SK-N-SH (cell line): ENCODE measurements at places on chromosomes 7 and 10.

DNA sequence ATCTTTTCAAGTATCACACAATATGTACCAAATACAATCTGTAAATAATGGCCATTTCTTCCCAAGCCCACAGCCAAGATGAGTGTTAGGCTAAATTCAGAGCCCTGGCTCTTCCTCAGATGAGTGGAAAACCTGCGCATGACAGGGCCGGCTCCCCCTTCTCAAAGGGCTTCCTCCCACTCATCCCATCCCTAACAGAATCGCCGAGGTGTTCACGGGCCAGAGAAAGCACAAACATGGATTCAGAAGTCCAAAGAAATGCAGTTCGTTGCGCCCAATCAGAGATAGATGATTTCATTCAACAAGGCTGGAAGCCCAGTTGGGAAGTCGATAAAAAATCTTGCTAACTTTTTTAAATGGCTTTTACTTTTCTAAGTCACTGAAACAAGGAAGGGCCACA lies 121.8 kb downstream of the UBE2H start:
- DNase-seq, result no peak

- no peak for DNase-seq
Measured at GRCh38 chr10:103282961-103283360, 6.0 kb downstream of the INA start.

DNA sequence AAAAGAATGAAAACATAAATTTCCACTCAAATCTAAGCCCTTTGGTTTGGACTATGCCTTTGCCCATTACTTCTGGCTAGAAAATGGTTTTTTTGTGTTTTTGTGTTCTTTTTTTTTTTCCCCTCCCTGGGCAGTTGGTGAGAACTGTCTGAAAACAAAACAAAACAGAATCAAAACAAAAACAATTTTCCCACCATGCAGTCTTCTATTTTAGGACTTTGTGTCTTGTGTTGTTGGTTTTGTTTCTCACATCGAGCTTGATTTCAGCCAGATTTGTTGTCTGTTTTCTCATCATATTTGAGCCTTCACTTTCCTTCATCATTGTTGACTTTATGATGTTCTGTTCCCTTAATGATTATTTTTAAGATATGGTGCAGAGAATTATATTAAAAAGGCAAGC lies 206.3 kb downstream of the MACC1 start:
- DNase-seq, result no peak

DNA sequence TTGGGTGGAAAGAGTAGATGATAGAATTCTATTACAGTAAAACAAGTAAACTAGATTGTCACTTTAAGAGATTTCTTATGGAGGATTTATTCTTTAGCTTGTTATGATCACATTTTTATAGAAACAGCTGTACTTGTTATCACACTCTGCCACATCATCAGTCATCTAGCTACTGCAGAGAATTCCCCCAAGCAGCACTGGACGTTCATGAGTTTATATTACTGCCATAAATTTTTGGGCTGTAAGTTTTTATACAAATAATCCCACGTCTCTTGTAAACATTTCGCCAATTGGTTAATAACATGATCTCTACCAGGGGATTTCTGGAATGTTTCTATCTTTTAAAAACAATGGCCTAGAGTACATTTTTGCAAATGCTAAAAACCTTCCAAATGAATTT lies 238.8 kb downstream of the POLR1F start:
- DNase-seq, result no peak

DNA sequence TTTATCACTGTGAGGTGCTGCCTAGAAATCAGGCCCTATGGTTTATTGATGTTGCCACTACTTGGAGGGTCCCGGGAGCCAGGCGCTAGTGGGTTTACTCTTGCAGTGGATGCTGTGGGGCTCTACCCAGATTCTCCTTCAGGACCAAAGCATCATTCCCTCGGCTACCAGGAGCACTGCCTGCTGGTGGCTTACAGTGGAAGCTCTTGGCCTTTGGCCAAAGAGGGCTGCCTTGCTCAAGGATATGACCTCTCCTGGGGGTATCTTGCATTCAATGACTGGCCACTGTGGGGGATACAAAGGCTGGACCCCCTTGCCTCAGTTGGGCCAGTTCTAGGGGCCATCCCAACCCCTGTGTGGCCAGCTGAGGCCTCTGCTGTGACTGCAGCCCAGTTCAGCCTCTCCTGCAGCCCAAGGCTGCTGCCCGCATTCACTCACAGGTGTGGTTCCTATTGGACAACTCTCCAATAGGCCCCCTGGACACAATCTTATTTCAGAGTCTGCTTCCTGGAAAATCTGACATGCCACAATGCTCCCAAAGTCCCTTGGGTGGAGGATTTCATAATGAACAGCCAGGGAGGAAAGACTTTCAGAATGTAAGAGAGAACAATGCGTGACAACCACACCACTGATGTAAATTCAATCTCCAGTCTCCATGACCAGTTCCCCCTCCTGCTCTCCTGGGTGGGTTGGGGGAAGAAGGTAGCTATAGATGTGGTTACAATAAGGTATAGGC lies 196.3 kb downstream of the SNX10 start:
- DNase-seq, result no peak

GRCh38 chr10:110356628-110357245 lies 52.0 kb upstream of the SMNDC1 start:
- no peak for DNase-seq

GRCh38 chr7:41045556-41046123 lies 657.2 kb downstream of the INHBA start:
- DNase-seq, result no peak

- no peak for DNase-seq
Measured at GRCh38 chr7:42930889-42931288, 1.1 kb downstream of the PSMA2 start.

GRCh38 chr7:27188386-27189294 lies 3.6 kb upstream of the HOXA11 start:
- DNase-seq, result no peak

- DNase-seq, result no peak
Measured at GRCh38 chr10:30488316-30488715, 54.3 kb downstream of the MAP3K8 start.

DNA sequence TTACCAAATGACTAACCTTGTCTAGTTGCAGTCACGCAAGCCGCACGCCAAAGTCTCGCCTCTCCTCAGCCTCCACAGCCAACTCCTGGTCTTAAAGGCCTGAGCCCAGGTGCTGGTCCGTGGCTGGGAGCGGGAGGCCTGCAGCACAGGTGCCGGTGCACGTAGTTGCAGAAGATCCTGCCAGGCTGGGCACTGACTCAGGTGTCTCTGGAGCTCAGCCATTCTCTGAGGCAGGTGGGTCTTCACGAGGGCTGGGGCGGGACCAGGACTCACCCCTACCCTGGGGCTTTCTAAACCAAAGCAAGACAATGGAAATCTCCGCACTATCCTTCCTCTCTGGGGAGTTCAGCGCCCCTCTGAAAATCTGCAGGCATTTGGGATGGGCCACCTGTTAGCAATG lies 216.4 kb downstream of the MLLT10 start:
- DNase-seq, result no peak

- peak; percentile 84 for DNase-seq
Measured at GRCh38 chr10:68406111-68406814, 814 bp downstream of the RUFY2 start.

DNA sequence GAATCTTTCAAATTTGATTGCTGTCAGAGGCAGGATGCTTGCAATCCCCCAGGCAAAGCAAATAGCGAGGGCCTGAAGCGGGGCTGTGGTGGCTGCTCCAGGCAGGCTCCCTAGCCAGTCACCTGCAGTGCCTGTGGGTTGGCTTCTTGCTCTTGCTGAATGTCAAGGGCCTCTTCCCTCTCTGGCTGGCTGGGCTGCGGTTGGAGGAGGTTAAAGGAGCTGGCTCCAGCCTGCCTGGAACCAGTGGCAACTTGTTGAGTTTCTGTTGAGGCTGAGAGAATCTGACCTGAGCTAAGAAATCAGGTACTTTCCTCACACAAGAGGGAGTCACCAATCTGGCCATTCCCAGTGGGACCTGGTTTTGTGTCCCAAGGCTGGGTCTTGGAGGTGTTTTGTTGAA lies 134.7 kb downstream of the TMEM178B start:
- no peak for DNase-seq

GRCh38 chr7:77895905-77896304 lies 97.3 kb downstream of the PHTF2 start:
- no peak for DNase-seq

DNA sequence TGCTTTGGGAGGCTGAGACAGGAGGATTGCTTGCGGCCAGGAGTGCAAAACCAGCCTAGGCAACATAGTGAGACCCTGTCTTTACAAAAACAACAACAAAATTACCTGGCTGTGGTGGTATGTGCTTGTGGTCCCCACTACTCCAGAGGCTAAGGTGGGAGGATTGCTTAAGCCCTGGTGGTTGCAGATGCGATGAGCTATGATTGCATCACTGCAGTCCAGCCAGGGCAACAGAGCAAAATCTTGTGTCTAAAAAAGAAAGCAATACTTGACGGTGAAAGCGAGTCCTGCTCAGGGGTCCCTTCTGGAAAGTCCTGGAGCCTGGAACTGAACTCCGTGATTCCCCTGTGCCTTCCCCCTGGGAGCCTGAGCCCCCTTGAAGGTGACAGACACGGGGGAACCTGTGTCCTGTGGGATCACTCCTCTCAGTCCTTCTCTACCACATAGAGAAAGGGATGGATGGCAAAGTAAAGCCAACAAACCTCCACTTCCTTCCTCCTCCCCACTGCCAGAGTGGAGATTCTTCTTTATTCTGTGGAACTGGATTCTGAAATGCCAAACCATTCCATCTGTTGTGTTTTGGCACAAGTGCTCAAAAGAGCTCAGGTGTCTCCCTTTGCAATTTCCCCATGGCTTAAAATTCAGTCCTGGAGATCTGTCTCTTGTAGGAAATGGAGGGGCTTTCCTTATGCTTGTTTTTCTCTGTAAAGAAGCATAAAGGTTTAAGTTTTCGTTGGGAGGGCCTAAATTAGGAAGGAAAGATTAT lies 50.6 kb downstream of the KIAA1217 start:
- no peak for DNase-seq

DNA sequence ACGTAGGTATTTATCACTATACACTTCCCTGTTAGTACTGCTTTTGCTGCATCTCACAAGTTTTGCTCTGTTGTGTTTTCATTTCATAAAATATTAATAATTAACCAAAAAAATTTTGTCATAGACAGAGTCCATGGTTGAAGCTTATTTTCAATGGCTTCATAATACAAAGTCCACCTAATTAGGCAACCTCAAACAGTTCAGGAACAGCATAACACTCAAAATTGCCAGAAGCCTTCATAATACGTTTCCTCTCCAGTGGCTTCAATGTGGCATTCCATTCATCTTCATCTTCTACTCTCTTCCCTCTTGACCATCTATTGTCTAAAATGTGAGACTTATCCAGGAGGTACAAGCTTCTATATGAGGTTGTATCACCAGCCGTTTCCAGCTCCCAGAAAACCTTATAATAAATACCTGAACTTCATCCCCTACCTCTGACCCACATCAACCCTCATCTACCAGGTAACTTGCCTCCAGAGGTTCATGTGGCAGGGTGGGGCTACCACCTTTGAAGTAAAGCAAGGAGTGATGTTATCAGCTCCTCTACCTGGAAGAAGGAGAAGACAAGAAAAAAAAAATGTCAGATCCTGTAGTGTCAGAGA lies 337.3 kb downstream of the MALRD1 start:
- no peak for DNase-seq

- no peak for DNase-seq
Measured at GRCh38 chr7:1979591-1980560, 252.9 kb downstream of the MAD1L1 start.

- peak; percentile 46 for DNase-seq
Measured at GRCh38 chr7:146479040-146479439, 362.4 kb downstream of the CNTNAP2 start.

- DNase-seq, result no peak
Measured at GRCh38 chr10:71123023-71123422, 89.3 kb upstream of the UNC5B start.

- peak; percentile 24 for DNase-seq
Measured at GRCh38 chr10:74008212-74008731, 10.4 kb downstream of the VCL start.

- DNase-seq, result peak; percentile 84
Measured at GRCh38 chr10:101602761-101603398, 14.8 kb downstream of the DPCD start.

DNA sequence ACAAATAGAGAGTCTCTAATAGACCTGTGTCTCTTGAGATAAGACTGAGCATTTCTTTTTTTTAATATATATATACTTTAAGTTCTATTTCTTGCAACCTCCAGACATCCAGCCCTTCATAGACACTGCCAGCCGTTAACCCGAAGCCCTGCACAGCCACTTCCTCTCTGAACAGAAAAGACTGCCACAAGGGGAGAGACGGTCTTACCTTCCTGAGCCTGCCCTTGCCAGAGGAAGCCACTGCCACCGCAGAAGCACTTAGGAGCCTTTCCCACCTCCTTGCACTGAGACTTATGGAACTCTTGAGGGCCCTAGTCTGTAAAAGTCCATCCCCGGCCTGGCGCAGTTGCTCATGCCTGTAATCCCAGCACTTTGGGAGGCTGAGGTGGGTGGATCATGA lies 31.8 kb upstream of the PRSS1 start:
- DNase-seq, result no peak

DNA sequence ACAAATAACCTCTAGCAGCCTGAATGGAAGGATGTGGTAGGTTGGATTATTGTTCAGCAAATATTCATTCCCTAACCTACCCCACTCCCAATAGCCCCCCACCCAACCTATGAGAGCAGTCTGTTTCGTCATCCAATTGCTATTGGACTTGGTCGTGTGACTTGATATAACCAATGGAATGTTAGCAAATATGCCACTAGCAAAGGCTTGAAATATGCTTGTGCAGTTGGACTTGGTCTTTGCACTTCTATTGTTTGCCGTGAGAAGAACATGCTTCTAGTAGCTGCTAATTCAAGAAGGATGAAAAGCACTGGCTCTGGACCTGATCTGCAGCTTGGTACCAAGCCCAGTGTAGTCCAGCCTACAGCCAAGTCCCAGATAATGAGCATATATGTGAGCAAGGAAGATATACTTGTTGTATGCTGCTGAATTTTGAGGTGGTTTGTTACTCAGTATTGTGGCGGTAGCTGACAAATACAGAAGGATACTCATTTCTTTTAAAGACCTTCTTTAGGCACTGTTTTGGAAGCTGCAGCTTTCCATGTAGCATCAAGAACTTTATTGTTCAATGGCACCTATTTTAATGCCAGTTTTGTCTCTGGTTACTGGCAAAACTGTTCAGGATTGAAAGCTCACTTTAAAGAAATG lies 180.4 kb downstream of the EXOC4 start:
- no peak for DNase-seq

DNA sequence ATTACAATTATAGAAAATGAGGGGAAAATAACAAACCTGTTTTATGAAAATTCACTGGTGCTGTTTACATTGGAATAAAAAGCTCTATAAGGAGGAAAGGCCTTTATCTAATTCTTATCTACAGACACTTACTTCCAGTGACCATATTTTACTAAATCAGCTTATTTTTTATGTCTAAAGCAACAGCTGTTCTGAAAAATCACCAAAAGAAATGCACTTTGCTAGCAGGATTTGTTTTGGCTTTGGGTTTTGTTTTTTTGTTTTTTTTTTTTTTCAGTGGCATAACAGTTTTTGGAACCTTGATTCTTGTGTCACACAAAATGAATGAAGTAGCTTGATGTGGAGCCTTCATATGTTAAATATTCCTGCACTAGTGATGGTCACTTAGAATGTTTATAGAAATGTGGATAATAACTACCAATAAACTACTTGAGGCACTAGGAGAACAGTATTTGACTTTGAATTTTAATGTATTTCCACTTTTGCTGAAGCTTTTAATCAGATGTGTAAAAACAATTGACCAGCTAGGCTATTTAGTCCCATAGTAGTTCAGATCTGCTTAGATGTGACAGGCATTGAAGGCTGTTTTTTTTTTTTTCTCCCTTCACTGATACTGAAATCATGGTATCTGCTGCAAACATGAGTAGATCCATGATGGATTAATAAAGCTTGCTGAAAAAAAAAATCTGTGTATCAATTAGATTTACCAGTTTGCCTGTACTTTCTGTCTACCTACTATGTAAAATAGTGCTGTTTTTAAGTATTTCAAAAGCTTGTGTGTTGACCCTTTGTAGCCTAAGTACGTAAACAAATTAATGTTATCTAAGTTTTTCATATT lies 2.8 kb downstream of the ARL4A start:
- no peak for DNase-seq
